ENCODE measurements at places on chromosomes 1 and 21.

- DNase-seq: no peak
These were observed 9.2 kb downstream of the AGPAT3 start for GRCh38 chr21:43874085-43874805.

GRCh38 chr1:46580140-46580903 lies 23.7 kb downstream of the MKNK1 start:
- DNase-seq: no peak

DNA sequence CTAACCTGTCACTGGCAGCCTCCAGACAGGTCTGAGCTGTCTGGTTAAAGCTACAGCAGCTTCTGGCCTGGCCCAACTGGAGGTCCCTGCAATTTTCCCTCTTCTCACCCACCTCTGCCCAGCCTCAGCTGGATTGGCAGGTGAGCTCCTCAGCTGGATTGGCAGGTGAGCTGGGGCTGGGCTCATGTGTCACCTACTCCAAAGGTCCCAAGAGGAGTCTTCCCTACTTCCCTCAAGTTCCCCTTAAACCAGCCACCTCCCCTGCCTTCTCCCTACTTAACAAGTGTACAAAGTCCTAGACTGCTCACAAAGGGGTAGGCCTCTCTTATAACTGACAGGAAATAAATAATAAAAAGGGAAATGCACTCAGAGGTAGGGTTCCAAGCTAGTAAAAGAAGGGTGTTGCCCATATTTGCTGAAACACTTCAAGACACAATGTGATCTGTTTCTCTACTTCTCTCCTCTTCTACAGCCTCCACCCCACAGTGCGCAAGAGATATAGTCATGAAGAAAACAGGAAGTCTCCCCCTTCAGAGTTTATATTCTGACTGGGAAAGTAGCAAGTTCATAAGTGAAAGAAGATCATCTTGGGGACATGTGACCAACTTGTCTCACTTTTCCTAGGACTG lies at the start of gene GPA33:
Gene GPA33, minus strand, starts transcription at position 64 of the 629 bp plus-strand sequence. CDS start 90 bp downstream, outside the sequence.
- no peak for DNase-seq

- no peak for DNase-seq
These were observed 38.8 kb downstream of the RCAN1 start for GRCh38 chr21:34576041-34576511.

- DNase-seq: no peak
These were observed 29.6 kb downstream of the LHX4 start for GRCh38 chr1:180259431-180260338.

DNA sequence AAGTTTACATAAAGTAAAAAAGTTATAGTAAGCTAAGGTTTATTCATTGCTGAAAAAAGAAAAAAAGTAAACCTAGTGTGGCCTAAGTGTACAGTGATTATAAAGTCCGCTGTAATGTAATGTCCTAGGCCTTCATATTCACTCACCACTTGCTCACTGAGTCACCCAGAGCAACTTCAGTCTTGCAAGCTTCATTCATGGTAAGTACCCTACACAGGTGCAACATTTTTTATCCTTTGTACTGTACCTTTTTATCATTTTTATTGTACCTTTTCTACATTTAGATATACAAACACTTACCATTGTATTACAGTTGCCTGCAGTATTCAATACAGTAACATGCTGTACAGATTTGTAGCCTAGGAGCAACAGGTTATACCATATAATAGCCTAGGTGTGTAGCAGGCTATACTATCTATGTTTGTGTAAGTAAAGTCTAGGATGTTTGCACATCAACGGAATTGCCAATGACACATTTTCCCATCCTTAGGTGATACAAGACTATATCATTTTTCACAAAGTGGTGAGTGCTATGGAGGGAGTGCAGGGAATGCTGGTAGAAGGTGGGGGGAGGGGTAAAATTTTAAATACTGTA lies 58.0 kb upstream of the DMRTA2 start:
- DNase-seq: no peak
